Lower leg skin (tissue), 4 donors: ENCODE measurements at places on chromosomes 6 and 20. TPM values are rescaled to one million over a fixed set of nuclear protein-coding genes. Genes with fewer than 3 reads are reported as not detected.

DNA sequence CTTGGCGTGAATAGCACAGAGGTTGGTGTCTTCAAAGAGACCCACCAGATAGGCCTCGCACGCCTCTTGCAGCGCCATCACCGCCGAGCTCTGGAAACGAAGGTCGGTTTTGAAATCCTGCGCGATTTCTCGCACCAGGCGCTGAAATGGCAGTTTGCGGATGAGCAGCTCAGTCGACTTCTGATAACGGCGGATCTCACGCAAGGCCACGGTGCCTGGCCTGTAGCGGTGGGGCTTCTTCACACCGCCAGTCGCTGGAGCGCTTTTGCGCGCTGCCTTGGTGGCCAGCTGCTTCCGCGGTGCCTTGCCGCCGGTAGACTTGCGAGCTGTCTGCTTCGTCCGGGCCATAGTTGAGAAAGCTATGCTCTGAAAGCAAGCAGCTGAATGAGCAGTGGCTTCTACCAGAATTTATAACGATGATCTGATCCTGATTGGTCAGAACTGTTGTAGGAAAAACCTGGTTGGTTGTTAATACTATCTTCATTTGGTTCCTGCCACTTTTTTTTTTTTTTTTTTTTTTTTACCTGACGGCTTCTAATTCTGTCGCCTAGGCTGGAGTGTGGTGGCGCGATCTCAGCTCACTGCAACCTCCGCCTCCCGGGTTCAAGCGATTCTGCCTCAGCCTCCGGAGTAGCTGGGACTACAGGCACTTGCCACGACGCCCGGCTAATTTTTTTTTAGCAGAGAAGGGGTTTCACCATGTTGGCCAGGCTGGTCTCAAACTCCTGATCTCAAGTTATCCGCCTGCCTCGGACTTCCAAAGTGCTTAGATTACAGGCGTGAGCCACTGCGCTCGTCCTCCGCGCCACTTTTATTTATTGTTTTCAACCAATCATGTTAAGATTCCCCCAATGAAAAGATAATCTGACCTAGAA is 21.5 kb downstream of the OR2B2 start:
- peak; percentile 54 for DNase-seq

DNA sequence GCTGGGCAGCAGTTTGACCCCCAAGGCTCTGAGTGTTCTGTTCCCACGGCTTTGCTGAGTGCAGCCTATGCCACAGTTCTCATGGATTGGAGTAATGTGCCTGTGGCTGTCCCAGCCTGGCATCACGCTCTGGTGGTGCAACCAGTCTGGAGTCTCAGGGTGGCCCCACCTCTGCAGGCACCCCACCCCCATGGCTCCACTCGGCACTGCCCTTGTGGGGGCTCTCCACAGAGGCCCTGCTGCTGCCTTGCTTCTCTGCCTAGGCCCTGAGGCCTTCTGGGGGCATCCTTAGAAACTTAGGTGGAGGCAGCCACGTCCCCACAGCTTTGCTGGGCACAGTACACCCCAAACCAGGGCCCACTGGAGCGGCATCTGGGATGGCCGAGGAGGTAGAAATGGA is 25.4 kb upstream of the B4GALT5 start:
- DNase-seq: no peak

DNA sequence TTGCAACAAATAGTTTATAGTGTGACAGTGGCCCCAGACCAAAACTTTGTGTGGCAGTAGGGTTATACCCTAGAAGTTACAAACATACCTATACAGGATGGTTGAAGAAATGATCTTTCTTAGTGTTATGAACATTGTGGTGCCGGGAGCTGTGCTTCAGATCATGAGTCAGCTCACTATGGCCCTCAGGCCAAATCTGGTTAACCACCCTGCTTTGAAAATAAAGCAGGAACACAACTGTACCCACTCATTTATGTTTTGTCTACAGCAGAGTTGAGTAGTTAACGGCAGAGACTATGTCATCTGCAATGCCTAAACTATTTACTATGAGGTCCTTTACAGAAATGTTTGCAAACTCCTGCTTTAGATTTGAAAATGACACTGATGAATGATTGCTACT is 24.3 kb downstream of the AKAP7 start:
- no peak for DNase-seq

GRCh38 chr20:18717062-18717461 is 96.5 kb upstream of the SCP2D1 start:
- no peak for DNase-seq

DNA sequence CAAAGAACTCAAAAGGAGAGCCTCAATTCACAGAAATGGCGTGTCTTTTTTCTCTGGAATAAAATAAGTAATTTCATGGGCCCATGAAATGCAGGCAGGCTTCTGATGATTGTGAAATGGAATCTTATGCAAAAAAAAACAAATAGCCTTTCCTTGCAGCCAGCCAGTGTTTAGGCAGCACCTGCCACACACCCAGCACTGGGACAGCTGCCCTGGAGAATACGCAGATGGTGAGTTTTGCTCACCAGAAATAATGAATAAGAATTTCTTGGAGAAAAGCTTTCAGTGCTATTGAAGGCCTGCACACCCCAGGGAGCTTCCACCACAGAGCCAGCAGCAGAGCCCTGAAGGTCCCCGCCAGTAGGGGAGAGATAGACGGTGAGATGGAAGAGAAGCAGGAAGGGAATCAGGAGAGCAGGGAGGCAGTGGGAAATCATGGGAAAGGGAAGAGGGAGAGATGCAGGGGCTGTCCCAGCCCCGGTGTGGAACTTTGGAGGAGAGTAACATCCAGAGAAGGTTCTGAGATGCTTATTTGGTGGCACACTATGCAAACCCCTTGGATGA is 54.9 kb downstream of the PXDC1 start:
- DNase-seq: no peak

GRCh38 chr6:12114055-12114503 is 102.0 kb downstream of the HIVEP1 start:
- no peak for DNase-seq

DNA sequence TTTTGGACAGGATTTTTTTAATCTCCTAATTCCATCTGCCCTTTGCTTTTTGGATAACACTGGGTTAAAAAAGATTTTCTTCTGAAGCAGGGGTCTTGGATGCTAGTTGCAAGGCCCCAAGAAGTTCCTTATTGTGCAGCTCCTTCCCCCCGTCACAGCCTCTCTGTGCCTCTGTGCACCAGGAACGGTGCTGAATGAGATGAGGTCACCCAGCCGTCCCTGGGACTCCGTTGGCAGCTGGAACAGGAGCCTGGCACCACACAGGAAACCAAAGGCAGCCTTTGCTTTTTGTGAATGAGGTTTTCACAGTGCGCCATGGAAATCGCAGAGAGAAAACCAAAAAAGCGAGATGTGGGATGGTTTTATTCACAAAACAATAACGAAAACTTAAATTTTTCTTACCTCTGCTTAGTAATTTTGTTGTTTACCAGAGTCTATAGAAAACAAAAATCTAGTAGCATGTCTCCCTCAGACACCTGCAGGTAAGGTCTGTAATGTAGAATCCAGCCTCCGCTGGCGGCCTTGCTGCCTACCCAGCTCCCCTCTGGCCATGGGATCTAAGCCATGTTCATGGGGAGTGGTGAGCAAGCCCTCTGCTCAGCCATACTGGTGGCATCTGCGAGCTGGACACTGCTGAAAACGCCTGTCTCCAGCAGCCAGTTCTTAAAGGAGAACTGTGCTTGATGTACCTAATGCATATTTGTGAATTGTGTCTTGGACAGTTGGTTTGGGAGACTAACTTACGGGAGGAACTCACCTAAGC is 40.4 kb upstream of the SYNJ2 start:
- no peak for DNase-seq

GRCh38 chr6:89830170-89830809 is 610 bp downstream of the CASP8AP2 start:
- DNase-seq: no peak

DNA sequence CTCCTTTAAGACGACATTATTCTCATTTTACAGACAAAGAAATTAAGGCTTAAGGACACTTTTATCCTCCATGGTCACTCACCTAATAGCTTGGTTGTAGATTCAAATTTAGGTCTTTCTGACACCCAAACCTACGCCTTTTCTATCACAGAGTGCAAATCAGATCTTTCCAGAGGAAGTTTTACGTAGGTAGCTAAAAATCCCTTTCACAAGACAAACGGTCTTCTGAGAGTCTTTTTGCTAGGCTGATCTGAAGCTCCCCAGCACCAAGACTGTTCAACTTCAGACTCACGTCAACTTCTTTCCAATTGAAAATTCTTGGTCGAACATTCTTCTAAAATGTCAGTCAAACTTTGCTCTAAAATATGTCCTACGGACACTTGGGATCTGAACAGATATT is 46.5 kb downstream of the BLOC1S5 start:
- no peak for DNase-seq

DNA sequence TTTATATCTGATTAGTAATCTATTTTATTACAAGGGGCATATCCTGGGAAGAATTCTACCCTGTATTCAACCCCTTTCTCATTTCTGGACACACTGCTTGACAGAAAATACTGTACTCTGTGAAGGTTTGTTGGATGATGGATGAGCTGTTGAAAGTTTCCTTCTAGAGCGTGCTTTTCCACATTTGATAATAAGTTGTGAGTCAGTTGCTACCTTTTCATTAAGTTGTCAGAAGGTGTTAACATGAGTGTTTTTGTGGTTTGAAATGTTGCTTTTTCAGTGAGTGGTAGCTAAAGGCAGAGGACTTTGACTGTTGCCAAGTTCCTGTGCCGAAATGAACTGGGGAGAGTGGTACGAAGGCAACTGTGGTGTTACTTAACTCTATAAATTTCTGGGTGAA is 3.9 kb upstream of the ECI2 start:
- no peak for DNase-seq

DNA sequence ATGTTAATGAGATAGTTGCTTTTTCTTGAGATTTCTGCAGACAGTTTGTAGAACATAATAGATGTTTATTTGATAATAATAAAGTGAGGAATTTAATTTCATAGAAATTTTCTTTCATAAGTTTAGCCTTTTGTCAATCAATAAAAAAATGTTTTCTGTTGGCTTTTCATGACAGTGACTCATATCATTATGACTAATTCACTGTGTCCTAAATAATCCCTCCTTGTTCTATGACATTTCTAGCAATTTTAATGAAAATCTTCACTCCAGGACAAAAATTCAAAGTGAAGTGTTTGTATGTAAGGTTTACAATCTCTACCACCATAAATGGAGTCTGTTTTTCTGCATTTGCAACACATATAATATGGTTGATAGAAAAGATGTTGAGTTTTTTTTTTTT is 109.9 kb downstream of the UTRN start:
- no peak for DNase-seq

GRCh38 chr6:63347599-63347998 is 27.8 kb upstream of the LGSN start:
- DNase-seq: no peak

- DNase-seq: no peak
Measured at GRCh38 chr6:130815200-130816071, 11.8 kb upstream of the SMLR1 start.

GRCh38 chr6:125253881-125254280 is 47.9 kb downstream of the HDDC2 start:
- DNase-seq: no peak

DNA sequence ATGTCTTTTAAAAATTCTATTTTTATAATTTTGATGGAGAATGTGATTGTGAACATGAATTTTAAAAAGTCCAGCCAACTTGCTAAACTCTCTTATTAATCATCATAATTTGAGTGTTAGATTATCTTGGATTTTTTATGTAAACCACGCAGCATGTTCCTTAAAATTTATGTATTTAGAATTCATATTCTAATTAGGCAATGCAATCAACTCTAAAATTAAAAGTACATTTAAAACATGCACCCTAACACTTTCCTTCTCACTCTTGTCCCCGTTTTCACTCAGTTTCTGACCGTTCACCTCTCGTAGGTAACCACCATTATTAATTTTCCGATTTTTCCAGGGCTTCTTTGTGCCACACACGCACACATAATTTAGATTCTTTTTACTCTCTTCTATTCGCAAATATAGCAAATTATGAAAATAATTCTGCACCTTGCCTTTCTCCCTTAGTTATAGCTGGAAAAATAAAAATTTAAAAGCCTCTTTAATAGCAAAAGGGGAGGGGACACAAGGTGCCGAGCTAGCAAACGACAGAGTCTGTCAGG is 329 bp upstream of the ZKSCAN3 start:
- DNase-seq: no peak

GRCh38 chr6:33858804-33859505 is 55.2 kb upstream of the MLN start:
- no peak for DNase-seq

GRCh38 chr20:40241596-40242343 is 447.3 kb downstream of the MAFB start:
- no peak for DNase-seq

- no peak for DNase-seq
Measured at GRCh38 chr6:16474772-16475493, 236.5 kb downstream of the GMPR start.

GRCh38 chr6:142331601-142332000 is 29.8 kb downstream of the ADGRG6 start:
- no peak for DNase-seq

DNA sequence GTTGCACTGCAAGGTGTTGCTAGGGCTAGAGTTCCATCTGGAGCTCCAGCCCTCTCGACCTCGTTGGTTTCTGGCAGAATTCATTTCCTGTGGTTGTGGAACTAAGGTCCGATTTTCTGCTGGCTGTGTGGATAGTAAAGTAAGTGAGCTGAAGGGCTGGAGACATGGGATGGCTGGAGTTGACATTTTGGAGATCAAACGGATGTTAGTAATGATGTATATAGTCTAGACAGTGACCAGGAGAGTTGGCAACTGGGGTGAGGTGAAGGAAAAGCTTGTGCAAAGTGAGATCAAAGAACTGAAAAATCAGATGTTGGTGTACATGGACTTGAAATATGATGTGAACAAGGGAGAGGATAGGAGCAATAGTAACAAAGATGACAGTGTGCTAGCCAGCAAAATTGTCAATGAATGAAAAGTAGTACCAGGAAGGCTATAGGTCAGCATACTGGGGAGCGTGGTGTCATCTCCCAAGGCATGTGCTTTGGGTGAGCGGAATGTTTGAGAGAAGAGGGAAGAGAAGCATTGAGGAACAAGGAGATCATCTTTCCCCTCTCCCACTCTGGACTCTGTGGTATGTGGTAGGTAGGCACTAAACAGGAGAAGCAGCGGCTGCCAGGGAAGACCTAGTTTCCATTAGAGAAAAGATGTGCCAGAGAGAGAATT is 7.8 kb downstream of the QRSL1 start:
- DNase-seq: no peak

Gene SALL4
- total RNA-seq: 0.13 TPM

Gene SLC22A3
- 10.4 TPM for total RNA-seq

Gene FAM83B
- 127 TPM for total RNA-seq

Gene AVP
- not detected for total RNA-seq

Gene CPNE5
- not detected for total RNA-seq
